ENCODE measurements at places on chromosomes 5 and 9.

- no peaks in the 10 kb centered on the region for H3K36me3 ChIP-seq
These were observed 22.3 kb downstream of the WWC1 start for GRCh38 chr5:168313596-168314204.

DNA sequence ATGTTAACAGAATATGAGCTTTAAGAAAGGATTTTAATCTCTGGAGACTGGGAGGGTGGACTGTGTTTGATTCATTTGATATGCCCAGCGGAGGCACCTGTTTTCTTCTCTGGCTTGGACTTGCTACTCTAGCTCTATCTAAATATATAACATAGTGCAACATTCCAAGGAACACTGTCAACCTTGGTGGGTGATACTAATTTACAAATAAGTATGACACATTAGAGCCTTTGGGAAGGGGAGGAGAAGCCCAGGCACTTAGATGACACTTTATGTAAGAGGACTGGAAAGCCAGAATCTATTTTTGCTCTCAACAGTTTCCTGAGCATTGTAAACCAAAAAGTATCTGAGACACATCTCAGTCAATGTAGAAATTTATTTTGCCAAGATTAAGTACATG is 83.4 kb upstream of the SHISAL2B start:
- no peaks in the 10 kb centered on the region for H3K4me1 ChIP-seq
- no peaks in the 10 kb centered on the region for H3K36me3 ChIP-seq
- H3K27me3 ChIP-seq = no peaks in the 10 kb centered on the region

DNA sequence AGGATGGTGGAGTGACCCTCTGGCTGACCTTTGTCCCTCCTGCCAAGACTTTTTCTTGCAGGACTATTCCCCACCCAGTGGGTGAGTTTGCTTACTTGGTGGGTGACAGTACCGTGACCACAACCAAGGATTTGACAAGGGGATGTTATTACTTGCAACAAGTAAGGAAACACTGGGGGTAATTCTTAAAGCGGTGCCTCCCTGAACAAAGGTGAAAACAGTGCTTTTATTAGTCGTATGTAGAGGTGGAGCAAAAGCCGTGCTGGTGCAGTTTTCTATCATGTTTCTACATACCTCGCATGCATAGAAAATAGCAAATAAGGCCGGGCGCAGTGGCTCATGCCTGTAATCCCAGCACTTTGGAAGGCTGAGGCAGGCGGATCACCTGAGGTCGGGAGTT is 41.0 kb upstream of the KDM4C start:
- DNase-seq = no peak
- H3K27me3 ChIP-seq = no peaks in the 10 kb centered on the region
- no peak overlapping the region for H3K27ac ChIP-seq
- 0 out of 2 replicates have a peak, but pooled peaks cover 2% of the 10 kb centered on the region for H3K4me1 ChIP-seq
- H3K36me3 ChIP-seq = no peaks in the 10 kb centered on the region

- H3K4me1 ChIP-seq = no peaks in the 10 kb centered on the region
- no peak overlapping the region for H3K27ac ChIP-seq
- no peak overlapping the region for H3K4me3 ChIP-seq
- H3K27me3 ChIP-seq = no peaks in the 10 kb centered on the region
- no peak for DNase-seq
- no peaks in the 10 kb centered on the region for H3K36me3 ChIP-seq
These were observed 201.8 kb upstream of the MPDZ start for GRCh38 chr9:13481274-13481673.

- H3K4me3 ChIP-seq = no peak overlapping the region
- no peak for DNase-seq
- H3K27ac ChIP-seq = no peak overlapping the region
- H3K36me3 ChIP-seq = no peaks in the 10 kb centered on the region
- H3K4me1 ChIP-seq = peaks cover 2% of the 10 kb centered on the region
These were observed 18.1 kb downstream of the OTP start for GRCh38 chr5:77620405-77620804.

- no peaks in the 10 kb centered on the region for H3K4me1 ChIP-seq
- DNase-seq = no peak
- H3K27me3 ChIP-seq = no peaks in the 10 kb centered on the region
These were observed 10.2 kb downstream of the ADRB2 start for GRCh38 chr5:148836272-148837250.

- no peak overlapping the region for H3K27ac ChIP-seq
- 0 out of 2 replicates have a peak, but pooled peaks cover 1% of the 10 kb centered on the region for H3K4me1 ChIP-seq
- H3K27me3 ChIP-seq = peaks cover 15% of the 10 kb centered on the region
- DNase-seq = no peak
- H3K36me3 ChIP-seq = no peaks in the 10 kb centered on the region
These were observed 4.2 kb downstream of the CCNI2 start for GRCh38 chr5:132751444-132751843.

Measured in iPS DF 6.9 (cell line).